ENCODE measurements at places on chromosomes 5 and 9. TPM values are rescaled to one million over a fixed set of nuclear protein-coding genes. Genes with fewer than 3 reads are reported as not detected.

UGT3A1 gene
- 0.23 TPM for total RNA-seq

GPR151 gene
- 0.44 TPM for total RNA-seq

QRFP gene
- total RNA-seq = 0.78 TPM

GRCh38 chr5:93349613-93350012 lies 231.4 kb downstream of the NR2F1-AS1 start:
- peak; percentile 27 for ATAC-seq

DNA sequence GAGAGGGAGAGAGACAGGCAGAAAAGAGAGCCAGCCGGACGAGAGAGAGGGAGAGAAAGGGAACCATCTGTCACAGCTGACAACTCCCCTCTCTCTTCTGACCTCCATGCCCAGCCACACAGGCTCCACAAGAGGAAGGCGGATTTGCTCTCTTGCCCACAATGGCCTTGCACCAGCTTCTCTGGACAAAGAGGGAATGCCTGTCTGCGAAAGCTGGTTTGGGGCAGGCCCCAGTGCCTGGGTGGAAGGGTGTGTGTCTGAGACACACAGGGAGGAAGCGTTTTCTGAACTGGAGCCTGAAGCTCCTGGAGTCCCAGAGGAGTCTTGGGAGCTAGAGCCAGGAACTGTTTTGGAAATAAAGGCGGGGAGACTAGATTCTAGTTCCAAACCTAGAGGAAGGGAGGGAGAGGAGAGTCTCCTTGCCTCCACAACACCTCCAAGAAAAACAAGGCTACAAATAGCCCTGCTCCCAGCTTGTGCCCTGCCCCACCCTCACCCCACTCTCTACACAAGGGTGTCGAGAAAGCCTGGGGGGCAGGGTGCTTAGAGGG lies 12.5 kb downstream of the C1QTNF2 start:
- no peak for ATAC-seq

DNA sequence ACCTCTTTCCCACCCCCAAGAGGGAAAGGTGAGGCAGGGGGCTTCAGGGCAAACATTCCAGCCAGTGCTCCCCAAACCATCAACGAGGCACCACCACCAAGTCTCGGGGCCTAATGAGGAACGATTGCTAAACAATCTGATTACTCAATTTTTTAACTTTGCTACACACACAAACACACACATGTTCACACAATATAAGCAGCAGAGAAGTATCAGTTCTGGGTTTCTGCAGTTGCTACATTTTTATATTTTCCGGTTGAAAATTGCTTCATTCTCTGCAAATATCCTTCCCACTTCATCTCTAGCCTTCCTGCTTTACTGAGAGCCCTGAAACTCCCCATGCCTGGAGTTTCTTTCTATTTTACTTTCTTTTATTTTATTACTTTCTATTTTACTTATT lies 60.2 kb downstream of the FEM1C start:
- no peak for ATAC-seq

Data from motor neuron (in vitro differentiated cells).